ENCODE measurements at places on chromosomes 2 and 18.

DNA sequence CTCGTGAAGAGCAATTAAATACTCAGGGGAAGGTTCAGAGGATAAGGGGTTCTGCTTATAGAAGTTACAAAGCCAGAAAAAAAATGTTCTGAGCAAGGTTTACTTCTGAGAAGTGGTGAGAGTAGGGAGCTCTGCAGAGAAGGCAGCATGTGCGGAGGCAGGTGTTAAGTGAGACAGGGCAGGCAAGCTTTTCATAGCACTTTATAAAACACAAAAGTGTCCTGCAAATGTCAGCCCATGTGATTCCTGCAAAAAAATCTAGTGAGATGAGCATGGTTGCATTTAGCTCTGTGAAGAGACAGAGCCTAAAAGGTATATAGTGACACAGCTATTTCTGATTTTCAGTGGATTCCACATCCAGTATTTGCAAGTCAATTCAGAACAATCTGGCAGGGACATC, 223.8 kb upstream of the SYT4 start:
- no peak for DNase-seq

DNA sequence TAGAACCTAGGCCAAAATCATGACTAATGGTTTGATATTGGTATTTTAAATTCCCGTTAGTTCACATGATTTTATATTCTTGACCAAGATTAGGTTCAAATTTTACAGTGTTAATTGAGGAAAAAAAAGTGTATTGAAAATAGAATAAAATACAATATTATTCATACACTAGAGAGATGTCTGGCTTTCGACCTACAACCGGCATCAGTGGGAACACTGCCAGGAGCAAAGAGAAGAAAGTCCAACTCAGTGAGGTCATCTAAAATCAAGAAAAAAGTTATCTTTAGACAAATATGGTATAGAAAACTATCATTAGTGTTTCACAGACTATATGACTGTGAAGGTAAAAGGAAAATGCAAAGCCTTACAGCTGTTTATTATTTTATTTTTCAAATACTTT, 81.5 kb downstream of the PIGN start:
- no peak for DNase-seq

DNA sequence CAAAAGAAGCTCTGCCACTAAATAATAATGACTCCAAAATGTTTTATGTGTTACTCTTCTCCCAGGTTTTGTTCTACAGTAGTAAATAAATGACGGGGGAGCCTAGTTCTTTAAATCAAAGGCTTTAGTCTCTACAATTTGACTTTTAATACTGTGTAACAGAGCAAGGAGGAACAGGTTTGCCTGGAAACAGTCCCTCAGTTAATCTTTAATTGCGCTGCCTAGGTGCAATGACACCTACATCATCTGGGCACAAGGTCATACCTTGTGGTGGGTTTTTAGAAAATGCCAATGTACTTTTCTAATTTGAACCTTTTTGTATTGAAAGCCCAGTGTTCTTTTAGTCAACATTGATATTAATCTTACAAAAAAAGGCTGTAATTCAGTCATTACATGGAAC, 287.3 kb upstream of the SETBP1 start:
- no peak for DNase-seq

GRCh38 chr2:198324071-198324470, 519.7 kb downstream of the PLCL1 start:
- no peak for DNase-seq

- no peak for DNase-seq
Observed at GRCh38 chr2:217940261-217941220, 62.3 kb downstream of the TNS1 start.
